ENCODE measurements at places on chromosomes 3 and 15.
A peak's percentile ranks its signal among the peaks of the same experiment; 100 is the strongest.

GRCh38 chr15:100765467-100766241 lies 114.0 kb upstream of the ALDH1A3 start:
- DNase-seq, result no peak

- no peak for DNase-seq
These were observed 963 bp downstream of the GRAMD1C start for GRCh38 chr3:113839551-113839950.

DNA sequence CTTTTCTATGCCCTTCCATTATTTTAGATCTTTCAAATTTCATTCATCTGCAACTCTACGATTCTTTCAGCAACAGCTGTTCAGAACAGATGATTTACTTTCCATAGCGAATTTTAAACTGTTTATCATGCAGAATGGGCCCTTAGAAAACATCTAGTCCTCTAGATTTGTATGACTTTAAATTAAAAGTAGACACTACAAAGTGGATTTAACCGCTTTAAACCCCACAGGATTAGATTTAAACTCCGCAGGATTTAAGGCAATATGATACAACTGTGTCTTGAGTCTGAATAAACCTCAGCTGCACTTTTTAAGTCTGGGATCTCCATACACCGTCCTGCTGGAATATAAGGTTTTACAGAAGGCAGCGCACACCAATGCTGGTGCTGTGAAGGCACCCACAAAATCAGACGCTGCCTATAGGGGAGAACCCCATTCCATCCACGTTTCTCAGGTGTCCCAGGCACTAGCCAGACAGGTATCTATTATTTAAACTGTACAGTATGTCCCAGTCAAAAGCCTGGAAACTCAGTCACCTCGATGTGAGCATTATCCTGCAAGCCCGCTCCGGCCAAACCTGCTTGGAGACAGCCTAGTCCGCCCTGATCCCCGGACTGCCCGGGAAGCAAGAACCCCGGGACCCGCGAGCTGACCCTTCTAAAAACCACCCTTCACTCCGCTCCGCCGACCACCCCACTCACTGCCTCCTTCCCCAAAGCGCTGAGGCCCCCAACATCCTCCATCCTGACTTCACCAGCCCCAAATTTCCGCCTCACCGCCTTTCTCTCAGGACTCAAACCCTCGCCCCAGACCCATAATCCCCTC lies 768 bp downstream of the ANO10 start:
- DNase-seq, result peak; percentile 38

DNA sequence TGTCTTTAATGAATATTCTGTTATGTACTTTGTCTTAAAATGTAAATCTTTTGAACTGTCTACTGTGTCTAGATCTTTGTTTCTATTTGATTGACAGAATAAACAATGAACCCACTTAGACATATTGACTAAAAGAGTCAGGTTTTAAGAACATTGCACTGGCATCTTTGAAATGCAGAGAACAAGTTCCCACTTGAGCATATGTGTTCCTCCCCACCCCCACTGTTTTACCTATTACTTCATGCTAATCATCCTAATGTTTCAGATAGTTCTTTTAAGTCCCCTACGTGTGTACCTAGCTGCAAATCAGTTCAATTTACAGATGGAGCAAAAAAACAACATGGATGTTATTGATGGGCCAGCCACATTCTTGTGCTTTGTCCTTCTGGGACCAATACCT lies 11.7 kb upstream of the TCF12 start:
- no peak for DNase-seq

- peak; percentile 26 for DNase-seq
These were observed 75.2 kb downstream of the NEO1 start for GRCh38 chr15:73127302-73127936.

- DNase-seq, result no peak
These were observed 29.9 kb downstream of the PDIA5 start for GRCh38 chr3:123096731-123097130.

DNA sequence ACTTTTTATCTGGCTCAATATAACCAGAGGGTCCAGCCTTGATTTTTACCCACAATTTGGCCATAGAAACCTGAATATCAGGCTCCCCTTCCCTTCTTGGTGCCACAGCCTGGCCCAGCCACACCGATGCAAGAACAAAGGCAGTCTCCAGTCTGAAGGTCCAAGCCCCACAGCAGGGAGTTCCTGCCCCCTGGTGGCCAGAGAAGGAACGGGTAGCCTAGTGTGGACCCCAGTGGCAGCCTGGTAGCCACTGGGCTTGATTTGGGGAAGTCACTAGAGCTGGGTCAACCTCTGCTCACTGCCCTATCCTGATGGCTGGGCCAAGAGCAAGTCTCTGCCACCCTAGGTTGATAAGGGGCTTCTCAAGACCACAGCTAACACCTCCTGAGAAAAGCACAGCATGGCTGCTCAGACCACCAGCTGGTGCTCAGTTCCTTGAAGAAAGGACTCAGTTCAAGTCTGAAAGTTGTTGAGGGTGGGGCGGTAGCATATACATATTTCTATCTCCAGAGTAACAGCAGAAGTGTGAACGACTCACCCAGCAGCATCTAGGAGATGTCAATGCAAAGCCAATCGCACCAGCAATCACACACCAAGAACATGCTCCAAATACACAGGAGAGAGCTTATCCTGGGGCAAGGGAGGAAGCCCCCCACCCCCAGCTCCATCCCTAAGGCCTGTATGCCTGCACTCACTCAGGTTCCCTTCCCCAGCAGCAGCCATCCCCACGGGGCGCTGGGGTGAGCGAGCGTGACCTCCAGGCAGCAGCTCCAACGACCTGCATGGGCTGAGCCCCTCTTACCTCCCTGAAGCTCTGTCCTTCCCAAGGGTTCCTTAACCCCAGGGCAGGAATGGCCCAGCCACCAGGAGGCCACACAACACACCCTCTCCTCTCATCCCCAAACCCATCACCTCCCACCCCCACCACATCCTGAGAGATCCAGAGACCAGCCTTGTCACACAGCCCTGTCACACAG lies 7.6 kb downstream of the PFKFB4 start:
- peak; percentile 75 for DNase-seq

DNA sequence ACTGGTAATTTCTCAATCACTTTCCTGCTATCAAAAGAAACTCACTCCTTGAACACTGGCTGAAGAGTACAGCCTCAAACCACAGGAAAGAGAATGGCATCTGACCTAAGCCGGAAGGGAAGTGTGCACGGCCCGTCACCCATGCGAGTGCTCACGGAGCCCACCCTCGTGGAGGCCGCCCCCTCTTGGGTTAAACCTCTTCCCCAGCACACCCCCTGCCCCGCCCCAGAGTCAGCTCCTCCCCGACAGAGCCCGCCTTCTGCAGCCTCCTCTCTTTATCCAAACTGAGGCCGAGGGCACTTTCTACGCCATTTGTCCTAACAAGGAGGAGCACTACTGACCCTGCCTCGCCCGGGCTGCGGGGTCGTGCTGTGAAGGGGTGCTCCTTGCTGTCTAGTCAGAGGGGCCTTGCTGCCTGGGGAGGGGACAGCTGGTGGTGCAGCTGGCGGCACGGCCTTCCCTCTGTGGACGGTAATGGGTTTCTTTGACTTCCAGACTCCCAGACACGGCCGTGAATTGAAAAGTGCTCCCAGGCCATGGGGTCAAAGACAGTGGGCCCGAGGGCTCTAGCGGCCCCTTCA lies 137.7 kb downstream of the NSMCE3 start:
- DNase-seq, result no peak

DNA sequence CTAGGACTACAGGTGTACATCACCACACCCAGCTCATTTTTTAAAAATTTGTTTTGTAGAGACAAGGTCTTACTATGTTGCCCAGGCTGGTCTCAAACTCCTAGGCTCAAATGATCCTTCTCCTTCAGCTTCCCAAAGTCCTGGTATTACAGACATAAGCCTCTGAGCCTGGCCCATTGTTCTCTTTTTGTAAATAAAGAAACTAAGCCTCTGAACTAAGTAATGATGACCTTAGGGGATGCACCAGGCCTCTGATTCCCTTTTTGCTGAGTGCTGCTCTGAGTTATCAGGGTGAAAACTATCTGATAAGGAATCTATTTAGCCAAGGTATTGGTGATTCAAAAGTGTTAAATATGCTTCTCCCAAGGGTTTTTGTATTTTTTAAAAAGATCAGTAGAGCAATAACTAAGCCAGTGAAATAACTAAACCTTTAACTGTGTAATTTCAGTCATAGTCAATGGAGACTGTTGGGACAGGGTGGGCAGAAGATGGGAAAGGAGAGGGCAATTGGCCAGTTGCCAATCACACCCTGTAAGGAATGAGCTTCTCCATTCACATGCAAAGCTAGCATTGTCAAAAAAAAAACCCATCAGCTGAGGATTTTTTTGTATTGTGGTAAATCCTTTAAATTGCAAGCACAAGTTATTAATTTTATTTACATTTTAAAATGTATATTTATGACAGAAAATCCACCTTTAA lies 194.8 kb upstream of the PFN2 start:
- no peak for DNase-seq

Data from endothelial cell of umbilical vein (primary cell).